Aortic smooth muscle cell (primary cell): ENCODE measurements at places on chromosomes 7 and 10. TPM values are rescaled to one million over a fixed set of nuclear protein-coding genes. Genes with fewer than 3 reads are reported as not detected.

The TSPAN15 gene
- total RNA-seq: 1.6 and 4.2 TPM in 2 replicates

The TMEM270 gene
- not detected in 2 replicates for total RNA-seq

The TMEM139 gene
- not detected in 2 replicates for total RNA-seq

The AZGP1 gene
- total RNA-seq: 0.13 TPM in 1 of 2 replicates, not detected in the other

The COG5 gene
- 30.8 and 72.7 TPM in 2 replicates for total RNA-seq

The CCDC146 gene
- total RNA-seq: 1.6 and 2.8 TPM in 2 replicates

The EGFR gene
- total RNA-seq: 42.1 and 75.2 TPM in 2 replicates
